ENCODE measurements at places on chromosomes 6 and 20. TPM values are rescaled to one million over a fixed set of nuclear protein-coding genes. Genes with fewer than 3 reads are reported as not detected.

TMEM170B gene
- total RNA-seq, result 3.7 TPM

CD93 gene
- 45.7 TPM for total RNA-seq

BTN1A1 gene
- total RNA-seq, result not detected

C20orf141 gene
- not detected for total RNA-seq

IL17F gene
- total RNA-seq, result not detected

RHAG gene
- total RNA-seq, result not detected

RIN2 gene
- 68.3 TPM for total RNA-seq

TJAP1 gene
- 19.1 TPM for total RNA-seq

TCF15 gene
- total RNA-seq, result 6.4 TPM

DNA sequence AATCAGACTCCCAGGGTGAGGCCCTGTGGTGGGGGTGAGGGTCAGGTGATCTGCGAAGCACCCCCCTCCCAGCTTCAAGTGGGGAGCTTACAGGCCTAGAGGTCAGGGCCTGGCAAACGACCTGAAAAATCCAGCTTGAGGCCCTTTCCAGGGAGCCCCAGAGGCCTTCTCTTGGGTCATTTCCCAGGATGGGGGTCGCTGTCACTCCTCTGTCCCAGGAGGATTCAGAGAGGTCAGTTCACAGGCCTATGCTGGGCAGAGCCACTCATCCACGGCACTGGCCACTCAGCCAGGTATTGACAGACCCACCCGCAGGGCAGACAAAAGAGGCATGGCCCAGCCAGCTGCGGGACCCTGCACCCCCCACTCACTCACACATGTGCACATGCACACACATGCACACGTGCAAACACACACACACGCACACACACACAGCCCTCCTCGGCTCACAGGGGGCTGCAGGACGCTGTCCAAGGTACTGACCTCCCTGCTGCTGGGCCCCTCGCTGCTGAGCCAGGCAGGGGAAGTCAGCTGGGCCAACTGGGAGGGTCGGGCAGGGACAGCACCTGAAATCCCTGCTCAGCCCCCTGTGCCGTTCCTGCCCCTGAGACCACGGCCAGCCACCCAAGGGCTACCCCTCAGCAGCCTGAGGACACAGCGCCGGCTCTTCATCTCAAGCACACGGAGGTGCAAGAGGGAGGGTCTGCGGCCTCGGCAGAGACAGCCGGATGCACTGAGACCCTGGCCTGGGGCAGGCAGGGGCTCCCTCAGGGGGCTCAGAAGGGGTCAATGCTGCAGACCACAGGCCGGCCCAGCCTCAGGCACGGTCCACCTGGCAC is 113.8 kb downstream of the TAF4 start:
- no peak for DNase-seq

GRCh38 chr6:148223424-148223842 is 119.2 kb upstream of the SASH1 start:
- DNase-seq, result no peak

DNA sequence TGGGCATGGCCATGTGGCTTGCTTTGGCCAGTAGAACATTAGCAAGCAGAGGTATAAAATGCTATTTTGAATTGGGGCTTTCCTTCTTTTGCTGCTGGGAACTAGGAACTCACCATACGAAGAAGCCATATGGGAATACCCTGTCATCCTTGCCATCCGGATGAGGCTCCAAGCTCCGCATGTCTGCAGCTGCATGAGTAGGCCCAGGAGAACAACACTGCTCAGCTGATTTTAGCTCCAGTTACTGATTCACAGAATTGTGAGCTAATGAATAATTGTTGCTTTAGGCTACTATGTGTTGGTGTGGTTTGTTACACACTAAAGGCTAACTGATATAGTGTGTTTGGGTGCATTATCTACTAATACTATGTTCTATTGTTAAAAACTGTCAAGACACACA is 2.7 kb upstream of the PLCB4 start:
- no peak for DNase-seq

- DNase-seq, result no peak
These were observed 57.8 kb upstream of the KLHL31 start for GRCh38 chr6:53723331-53723730.

GRCh38 chr20:26218301-26218700 is 521.6 kb upstream of the ZNF337 start:
- no peak for DNase-seq

GRCh38 chr20:4512891-4513550 is 208.7 kb upstream of the PRND start:
- DNase-seq, result no peak

- DNase-seq, result no peak
These were observed at the start of gene PI3 for GRCh38 chr20:45174434-45175364. Gene PI3 (plus strand): TSS chr20:45174902. CDS start chr20:45174923, 21 bp downstream.

GRCh38 chr6:11960909-11961779 is 51.0 kb upstream of the HIVEP1 start:
- no peak for DNase-seq

DNA sequence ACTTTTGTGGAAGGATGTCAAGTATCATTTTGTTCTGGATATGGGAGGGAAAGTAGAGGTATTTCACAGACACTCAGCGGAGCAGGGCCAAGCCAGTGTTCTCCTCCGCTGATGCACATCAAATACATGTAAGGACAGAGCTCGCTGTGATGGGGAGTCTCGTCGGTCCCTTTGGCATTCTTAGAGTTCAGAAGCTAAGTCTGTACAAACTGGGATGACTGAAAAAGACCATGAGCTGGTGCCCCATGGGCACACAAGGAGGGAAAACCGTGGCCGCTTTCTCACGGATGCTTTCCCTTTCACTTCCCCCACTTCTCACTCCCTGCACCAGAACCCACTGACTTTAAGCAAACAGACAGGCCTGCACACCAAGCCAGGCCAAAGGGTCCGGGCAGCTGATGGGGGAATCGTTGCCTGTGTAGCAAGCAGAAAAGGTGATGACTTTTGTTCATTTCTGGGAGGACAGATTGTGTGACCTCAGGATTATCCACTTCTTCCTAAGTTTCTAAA is 27.7 kb upstream of the MPC1 start:
- DNase-seq, result no peak

DNA sequence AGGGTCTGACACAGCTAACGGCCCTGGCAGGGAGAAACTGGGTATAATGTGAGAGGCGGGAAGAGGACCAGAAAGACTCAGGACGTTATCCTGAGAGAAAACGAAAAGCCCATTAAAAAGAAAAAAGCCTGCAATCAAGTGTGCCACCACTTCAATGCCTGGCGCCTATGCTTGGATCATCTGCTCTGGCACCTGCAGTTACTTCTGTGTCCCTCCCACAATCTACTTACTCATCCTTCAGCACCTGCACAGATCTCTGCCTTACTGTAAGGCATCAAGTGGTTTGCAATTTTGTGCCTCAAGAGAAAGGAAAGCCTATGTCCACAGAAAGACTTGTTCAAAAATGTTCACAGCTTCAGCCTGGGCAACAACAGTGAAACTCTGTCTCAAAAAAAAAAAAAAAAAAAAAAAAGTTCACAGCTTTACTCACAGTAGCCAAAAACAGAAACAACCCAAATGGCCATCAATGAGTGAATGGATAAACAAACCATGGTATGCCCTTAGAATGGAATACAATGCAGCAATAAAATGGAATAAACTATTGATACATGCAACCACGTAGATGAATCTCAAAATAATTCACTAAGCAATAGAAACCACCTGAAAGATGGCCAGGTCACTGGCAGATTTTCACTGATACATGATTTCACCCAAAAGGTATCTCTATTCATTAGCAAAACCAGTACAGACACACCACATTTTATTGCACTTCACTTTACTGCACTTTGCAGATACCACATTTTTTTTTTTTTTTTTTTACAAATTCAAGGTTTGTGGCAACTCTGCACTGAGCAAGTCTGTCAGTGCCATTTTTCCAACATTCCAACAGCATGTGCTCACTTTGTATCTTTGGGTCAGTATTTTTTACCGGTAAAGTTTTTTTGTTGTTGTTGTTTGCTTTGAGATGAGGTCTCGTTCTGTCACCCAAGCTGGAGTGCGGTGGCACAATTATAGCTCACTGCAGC is 48.6 kb downstream of the ABHD12 start:
- no peak for DNase-seq

GRCh38 chr6:34110610-34111009 is 35.3 kb downstream of the GRM4 start:
- no peak for DNase-seq

GRCh38 chr20:21323640-21324039 is 20.5 kb downstream of the XRN2 start:
- DNase-seq, result no peak

DNA sequence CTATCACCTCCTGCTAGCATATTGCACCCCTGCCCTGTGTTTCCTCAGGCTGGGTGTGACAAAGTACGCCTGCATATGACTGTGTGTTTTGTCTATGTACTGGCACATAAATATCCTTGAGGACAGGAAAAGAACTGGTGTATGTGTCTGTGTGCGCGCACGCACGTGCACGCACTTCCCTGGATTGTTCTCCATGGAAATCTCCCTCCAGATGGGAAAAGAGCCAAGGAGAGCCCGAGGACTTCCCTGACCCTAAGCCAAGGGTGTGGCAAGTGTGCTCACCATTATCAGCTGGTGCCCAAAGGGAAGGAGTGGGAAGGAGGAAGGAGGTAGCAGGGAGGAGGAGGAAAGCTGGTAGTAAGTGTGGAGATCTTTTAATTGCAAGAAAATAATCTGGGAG is 117.6 kb downstream of the HIVEP2 start:
- DNase-seq, result peak; percentile 62

DNA sequence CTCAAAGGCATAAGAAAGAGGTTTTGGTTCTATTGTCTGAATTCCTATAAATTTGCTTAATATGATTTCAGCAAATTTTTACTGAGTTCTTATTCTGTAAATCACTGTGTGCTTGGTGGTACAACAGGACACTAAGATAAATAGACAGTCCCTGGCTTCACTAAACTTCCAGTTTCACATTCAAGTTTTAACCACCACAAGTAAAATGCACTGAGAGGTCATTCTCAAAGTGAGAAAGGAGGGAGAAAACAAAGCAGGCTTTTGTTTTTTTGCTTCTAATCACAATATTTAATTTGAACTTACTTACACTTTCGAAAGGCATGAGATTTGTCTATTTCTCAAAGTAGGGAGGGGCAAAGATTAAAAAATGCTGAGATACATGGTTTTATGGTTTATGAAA is 445.7 kb downstream of the CDC5L start:
- no peak for DNase-seq

DNA sequence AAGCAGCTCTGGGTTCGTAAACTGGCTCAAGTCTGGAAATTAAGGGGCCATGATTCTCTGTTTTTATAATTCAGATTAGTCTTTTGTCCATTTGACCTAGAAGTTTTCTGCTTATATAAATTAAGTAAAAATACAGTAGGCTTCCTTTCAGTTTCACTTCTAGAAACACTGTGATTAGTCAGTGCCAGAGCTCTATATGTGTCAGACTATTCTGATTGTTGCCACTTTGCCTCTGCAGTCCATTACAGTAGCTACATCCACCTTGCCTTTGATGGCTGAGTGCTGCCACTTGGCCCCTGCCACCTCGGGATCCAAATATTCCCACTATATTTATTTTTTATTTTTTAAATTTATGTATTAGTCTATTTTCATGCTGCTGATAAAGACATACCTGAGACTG is 7.9 kb downstream of the ZC2HC1B start:
- DNase-seq, result no peak

DNA sequence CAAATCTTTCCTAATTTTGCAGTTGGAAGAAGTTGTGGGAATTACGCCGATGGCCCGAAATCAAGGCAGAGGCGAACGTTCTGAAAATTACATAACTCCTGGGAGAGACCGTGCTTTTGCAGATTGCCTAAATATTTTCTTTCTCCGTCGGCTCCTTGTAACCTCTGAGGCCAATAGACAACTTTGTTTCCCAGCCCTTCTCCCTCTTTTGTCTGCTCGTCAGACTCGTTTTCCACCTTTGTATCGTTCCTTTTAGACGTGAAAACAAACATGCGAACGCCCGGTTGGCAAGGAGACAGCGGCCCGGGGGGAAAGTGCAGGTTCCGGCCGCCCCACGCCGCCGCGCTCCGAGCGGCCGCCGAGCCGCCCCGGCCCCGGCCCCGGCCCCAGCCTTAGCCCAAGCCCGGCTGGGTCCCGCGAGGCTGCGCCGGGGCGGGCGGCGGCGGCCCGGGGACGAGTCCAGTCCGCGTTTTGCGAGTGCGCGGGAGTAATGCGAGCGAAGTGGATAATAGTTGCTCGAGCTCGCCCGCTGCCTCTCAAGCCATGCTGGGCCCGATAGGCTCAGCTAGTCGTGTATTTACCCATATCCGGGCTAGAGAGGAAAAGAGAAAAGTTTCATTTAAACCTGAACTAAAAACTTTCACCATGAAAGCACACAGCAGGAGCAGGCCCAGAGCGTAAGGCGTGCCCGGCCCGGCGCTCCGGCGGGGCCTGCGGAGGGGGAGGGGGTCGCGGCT is at the start of gene ARID1B:
Gene ARID1B, plus strand, starts transcription at position 539 of the 737 bp plus-strand sequence. CDS start 303 bp downstream, outside the sequence.
- DNase-seq, result peak; percentile 93

- no peak for DNase-seq
These were observed 84.0 kb upstream of the B3GAT2 start for GRCh38 chr6:71040841-71041240.

DNA sequence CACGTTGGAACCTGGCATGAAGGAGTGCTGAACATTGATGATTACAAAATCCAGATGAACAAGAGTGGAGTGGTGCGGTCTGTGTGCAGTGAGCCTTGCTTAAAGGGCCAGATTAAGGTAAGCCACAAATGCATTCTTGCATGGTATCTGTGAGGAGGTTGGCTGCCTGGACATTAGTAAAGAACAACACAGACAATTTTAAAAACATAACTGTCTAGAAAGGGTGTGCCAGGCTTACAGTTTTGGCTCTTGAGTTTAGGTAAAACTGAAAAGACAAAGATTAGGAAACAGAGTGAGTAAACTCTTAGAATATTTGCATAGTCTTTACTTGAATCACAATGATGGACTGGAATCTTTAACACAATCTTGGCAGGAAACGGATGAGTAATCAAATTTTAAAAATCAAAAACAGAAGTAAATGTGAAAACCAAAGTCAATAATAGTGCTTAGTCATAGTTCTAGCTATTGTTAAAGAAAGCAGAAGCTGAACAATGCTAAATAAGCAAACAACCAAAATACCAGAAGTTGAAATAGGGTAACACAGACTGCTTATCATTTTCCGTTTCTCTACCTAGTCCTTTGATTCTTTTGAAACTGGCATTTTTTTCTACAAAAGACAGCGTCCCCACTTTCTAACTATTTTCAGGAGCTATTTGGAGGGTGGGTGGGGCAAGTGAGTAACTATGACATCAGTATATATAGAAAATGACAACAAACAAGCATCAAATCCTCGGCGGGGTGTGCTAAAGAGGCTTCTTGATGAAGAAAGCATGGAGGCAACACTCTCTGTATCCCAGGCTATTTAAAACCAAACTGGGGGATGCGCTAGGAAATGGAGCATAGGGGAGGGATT is 185.8 kb upstream of the RAB32 start:
- no peak for DNase-seq

DNA sequence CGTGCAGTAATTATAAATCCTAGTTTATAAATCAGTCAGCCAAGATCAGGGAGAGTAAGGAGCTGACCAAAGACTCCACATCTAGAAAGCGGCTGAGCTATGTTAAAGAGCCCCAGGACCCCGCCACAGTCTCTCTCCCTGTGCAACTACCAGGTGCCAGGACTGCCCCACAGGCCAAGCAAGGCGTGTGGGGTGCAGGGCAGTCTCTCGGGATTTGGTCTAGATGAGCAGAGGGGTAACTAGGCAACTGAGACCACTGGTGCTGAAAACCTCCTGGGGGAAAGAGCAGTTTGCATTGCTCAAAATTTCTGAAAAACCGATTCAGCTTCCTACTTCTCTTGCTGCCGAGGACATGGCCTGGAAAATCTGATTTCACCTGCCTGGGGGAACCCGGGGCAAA is 10.4 kb downstream of the PMEPA1 start:
- DNase-seq, result no peak

GRCh38 chr6:37288247-37288646 is 30.3 kb upstream of the TMEM217 start:
- no peak for DNase-seq
